CD4-positive, alpha-beta T cell (primary cell): ENCODE measurements at places on chromosomes 7 and 10. TPM values are rescaled to one million over a fixed set of nuclear protein-coding genes. Genes with fewer than 3 reads are reported as not detected.

DNA sequence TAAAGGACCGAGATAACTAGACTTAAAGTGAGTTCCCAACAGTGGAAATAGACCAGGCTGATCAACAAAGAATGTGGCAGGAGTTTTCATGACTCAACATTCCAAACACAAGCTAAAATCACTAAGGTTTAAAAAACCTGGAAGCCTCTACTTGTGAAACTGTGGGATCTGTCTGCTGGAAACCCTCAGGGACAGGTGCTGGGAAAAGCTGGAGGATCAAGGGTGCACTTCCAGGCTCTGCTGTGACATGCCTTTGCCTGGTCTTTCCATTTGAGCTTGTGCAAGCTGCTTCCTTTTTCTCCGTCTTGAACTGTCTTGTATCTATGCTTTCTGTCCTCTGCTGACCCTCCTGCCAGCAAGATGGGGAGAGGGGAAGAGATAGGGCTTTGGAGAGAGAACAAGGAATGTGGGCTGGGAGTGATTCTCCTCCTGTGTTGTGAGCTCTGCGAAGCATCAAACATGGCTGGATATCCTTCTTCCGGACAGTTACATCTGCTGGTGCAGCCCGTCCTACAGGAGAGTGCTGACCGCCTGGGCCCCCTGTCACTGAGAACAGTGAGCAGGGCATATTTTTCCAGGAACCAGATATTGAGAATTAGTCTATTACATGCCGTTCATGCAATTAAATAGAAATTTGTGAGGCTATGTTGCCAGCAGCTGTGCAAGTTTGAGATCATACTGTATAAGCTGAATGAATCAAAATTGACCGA lies 25.5 kb downstream of the ARHGAP22 start:
- DNase-seq: no peak
- H3K27me3 ChIP-seq: no peaks in the 10 kb centered on the region
- no peak overlapping the region for H3K27ac ChIP-seq
- no peak overlapping the region for H3K4me3 ChIP-seq
- H3K4me1 ChIP-seq: no peaks in the 10 kb centered on the region

DNA sequence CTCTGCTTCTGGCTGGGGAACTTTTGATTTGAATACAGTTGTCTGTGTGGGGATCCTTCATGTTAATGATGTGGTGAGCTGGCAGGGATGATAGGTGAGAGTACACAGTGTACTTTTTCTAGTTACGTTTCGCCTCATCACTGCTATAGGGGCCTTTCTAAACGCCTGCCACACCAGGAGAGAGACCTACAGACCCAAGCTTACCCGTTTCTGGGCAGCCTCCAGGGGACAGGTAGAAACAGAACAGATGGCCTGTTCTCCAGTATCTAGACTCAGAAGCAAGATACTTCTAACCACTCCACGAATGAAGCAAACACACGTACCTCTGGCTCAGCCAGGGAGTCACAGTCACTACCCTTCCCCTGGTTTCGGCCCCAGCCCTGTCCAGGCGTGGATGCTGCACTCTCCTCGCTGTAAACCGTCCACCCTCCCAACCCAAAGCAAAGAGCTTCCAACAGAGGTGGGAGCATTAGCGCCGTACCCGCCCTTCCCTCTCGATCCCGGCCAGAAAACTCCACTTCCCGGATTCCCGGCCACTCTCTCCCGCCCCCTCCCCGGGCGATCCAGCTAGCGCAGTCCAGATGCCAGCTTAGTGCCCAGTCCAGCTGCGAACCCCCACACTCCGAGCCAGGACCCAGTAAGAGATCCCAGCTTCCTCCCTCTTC lies 1.2 kb downstream of the CCDC6 start:
- DNase-seq: no peak
- peaks cover 3% of the 10 kb centered on the region for H3K36me3 ChIP-seq
- H3K27ac ChIP-seq: peak overlapping the region; percentile 83
- peaks cover 39% of the 10 kb centered on the region for H3K4me1 ChIP-seq
- H3K27me3 ChIP-seq: no peaks in the 10 kb centered on the region
- H3K4me3 ChIP-seq: peak overlapping the region; percentile 86

GRCh38 chr10:72087969-72088888 lies at the start of gene SPOCK2:
TSS of gene SPOCK2 (minus strand) at chr10:72088551. CDS start at chr10:72088328, 223 bp downstream.
- H3K4me3 ChIP-seq: peak within 1 kb of the TSS; percentile 98
- H3K27me3 ChIP-seq: no peaks in the 10 kb centered on the region
- peaks cover 63% of the 10 kb centered on the region for H3K4me1 ChIP-seq

DNA sequence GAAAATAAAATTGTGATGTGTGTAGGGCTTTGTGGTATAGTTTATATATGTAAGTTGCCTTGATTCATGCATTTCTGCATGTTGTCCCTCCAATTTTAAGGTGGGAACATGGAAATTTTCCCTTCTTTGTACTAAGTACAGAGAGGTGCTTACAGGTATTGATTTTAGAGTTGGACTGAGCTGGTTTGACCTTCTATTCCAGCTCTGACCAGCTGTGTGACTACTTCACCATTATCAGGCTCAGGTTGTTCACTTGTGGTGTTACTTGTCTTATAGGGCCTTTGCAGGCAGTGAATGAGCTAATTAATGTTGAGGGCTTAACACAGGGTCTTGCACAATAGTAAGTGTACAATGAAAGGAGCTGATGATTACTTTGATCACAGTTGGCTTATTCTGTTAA lies 16.3 kb downstream of the ZNF804B start:
- H3K4me3 ChIP-seq: no peak overlapping the region
- no peak overlapping the region for H3K27ac ChIP-seq
- DNase-seq: no peak
- no peaks in the 10 kb centered on the region for H3K36me3 ChIP-seq
- H3K27me3 ChIP-seq: no peaks in the 10 kb centered on the region

GRCh38 chr10:23171232-23171876 lies 20.8 kb upstream of the PTF1A start:
- no peak overlapping the region for H3K27ac ChIP-seq
- no peaks in the 10 kb centered on the region for H3K4me1 ChIP-seq
- no peak for DNase-seq

GRCh38 chr10:102696736-102697135 lies 17.5 kb downstream of the ARL3 start:
- no peak for DNase-seq
- H3K4me1 ChIP-seq: no peaks in the 10 kb centered on the region
- H3K27ac ChIP-seq: no peak overlapping the region
- H3K27me3 ChIP-seq: no peaks in the 10 kb centered on the region
- H3K36me3 ChIP-seq: peaks cover 34% of the 10 kb centered on the region

- no peaks in the 10 kb centered on the region for H3K36me3 ChIP-seq
- no peaks in the 10 kb centered on the region for H3K27me3 ChIP-seq
- H3K27ac ChIP-seq: no peak overlapping the region
- no peak for DNase-seq
- no peak overlapping the region for H3K4me3 ChIP-seq
These were observed 50.3 kb upstream of the SP4 start for GRCh38 chr7:21377545-21377944.

DNA sequence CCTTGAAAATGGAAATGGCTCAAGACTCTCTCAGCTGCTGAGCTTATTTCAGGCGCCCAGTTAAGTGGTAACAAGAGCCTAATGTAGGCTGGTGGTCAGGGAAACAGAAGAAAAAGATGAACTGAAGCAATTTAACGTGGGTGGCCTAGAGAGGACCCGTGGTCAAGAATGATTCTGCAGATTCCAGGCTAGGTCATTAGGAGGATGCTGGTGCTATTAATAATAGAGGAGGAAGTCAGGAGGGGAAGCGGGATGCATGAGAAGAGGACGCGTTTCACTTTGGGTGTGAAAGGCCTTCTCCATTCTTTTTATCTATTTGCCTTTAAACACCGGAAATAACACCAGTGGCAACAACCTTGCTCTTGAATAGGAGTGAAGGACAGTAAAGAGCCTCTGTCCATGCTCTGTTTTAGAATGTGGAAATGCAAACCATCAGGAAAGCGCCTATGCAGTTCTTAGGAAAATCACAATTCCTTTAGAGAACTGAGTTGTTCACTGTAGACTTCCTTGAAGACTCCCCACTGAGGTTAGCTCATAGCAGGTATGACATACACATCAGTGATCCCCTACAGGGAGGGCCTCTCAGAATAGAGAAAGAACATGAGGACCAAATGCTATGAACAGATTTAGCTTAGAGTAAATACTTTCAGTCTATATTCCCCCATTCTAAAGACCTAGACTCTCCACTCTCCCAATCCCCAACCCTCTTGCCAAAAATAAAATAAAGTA lies 8.6 kb downstream of the LIPA start:
- no peaks in the 10 kb centered on the region for H3K27me3 ChIP-seq
- no peak for DNase-seq
- H3K36me3 ChIP-seq: peaks cover 33% of the 10 kb centered on the region
- H3K4me1 ChIP-seq: no peaks in the 10 kb centered on the region
- no peak overlapping the region for H3K27ac ChIP-seq
- no peak overlapping the region for H3K4me3 ChIP-seq

- no peaks in the 10 kb centered on the region for H3K36me3 ChIP-seq
- no peak overlapping the region for H3K27ac ChIP-seq
These were observed 965.7 kb downstream of the REEP3 start for GRCh38 chr10:64486901-64487300.

Gene AKR1C4
- total RNA-seq: not detected

Gene KCNK18
- not detected for total RNA-seq

Gene GPR37
- total RNA-seq: not detected

Gene SPDYE8
- not detected for total RNA-seq
